Muscle of arm (tissue), 14 donors: ENCODE measurements at places on chromosomes 16 and 17.

DNA sequence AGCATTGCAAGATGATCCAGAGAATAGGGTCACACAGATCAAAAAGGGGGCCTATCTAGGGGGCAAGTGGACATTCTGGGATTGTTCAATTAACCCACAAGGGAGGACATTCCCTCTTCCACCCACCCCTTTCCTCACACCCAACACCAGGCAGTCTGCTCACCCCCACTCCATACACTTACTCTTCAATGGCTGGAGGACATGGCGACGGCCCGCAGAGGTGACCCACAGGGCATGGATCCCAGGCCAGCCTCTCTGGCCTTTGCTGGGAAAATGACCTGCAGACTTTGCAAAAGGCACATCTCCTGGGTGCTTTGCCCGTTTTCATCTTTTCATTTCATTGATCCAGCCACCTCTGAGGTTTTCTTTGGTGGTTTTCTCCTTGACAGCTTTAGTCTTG is 1.7 kb upstream of the CACNG5 start:
- no peak for DNase-seq

GRCh38 chr16:47045023-47045422 is 71.5 kb upstream of the DNAJA2 start:
- no peak for DNase-seq

GRCh38 chr17:18992454-18993130 is 12.0 kb downstream of the FAM83G start:
- no peak for DNase-seq

DNA sequence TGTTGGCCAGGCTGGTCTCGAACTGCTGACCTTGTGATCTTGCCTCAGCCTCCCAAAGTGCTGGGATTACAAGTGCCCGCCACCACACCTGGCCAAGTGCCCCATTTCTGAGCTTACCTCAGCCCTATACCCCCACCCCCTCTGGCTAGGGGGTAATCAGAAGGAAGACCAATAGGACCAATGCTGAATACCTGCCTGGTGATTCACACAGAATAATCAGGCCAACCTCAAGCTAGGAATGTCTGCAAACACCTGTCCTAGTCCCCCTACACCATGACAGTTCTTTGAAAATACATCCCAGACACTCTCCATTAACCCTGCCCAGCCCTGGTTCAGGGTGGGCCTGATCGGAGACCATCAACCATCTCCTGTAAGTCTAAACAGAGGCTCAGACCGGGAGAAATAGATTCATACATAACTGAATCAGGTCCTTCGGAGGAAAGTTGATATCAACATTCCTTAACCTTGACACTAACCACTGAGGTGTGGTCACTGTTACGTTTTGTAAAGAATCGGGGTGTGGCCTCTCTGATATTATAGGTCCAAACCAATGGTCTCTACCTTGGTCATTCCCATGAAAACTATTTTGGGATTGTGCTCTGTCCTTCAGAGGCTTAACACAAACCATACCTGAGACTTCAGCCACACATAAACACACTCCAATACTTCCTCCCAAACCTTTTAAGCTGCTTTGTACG is 130.8 kb downstream of the GAS7 start:
- no peak for DNase-seq

GRCh38 chr17:77769215-77769614 is 189.3 kb upstream of the TNRC6C start:
- no peak for DNase-seq
